ENCODE measurements at places on chromosomes 12 and 14.

DNA sequence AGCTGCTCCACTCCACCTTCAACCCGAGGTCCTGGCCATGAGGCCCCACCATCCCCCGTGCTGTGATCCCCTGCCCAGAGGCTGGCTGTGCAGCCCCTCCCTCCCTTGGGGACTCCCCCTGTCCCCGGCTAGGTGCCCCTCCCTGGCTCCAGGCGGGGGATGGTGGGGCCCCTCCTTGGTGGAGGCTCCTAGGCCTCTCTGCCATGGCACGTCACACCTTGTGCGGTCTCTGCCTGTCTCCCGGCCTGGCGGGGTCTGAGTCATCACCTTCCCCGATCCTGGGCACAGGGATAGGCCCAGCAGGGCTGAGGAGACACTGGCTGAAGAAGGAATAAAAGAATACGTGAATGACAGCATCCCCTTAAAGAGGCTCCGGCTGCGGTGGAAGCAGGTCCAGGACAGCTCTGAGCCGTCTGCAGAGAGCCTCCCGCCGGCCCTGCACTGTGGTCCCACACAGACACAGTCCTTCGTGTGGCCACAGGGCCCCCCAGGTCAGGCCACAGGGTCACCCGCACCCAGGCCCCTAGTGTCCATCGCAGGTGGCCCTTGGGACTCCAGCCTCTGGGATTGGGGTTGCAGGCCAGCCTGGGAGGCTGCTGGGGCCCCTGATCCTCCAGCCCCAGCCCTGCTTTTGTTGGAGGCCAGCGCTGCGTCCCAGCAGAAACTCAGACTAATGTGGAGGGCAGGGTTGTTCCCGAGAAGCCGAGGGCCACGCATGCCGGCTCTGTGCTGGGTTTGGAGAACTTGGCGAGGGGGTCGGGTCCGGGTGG is 43.6 kb downstream of the KIF26A start:
- no peak for DNase-seq

DNA sequence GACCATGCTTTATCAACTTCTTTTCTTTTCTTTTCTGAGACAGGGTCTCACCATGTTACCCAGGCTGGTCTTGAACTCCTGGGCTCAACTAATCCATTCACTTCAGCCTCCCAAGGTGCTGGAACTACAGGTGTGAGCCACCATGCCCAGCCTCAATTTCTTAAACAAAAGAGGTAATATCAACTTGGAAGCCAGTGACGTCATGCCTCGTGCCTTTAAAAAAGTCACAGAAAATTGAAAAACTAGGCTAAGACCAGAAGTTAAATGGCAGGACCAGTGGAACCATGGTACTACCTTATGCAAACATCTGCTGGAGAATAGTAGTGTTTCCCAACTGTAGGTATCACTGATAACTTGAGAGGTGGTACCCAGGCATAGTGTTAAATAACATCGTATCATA is 103.3 kb downstream of the KSR2 start:
- DNase-seq, result no peak

GRCh38 chr12:115101520-115101919 is 417.5 kb upstream of the TBX3 start:
- DNase-seq, result no peak

GRCh38 chr12:48827026-48827425 is 8.7 kb downstream of the CACNB3 start:
- no peak for DNase-seq

DNA sequence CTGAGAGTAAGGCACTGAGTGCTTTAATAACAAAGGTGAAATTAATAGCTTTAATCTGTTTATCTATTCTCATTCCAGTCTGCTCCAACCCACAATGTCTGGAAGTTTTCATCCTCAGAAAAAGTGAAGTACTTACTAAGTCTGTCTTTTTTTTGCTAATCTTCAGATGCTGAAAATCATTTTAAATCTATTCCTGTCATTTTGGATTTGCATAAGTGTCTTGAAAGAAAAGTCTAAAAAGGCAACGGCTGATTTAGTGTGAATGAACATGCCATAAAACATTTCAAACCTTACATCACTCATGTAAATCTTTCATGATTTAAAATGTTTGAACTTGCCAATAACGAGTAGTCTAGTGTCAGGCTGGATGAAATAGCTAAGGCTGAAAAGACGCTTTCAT is 685.6 kb downstream of the RPS29 start:
- DNase-seq, result no peak

- DNase-seq, result no peak
Observed at GRCh38 chr14:93317875-93318807, 14.7 kb downstream of the BTBD7 start.

DNA sequence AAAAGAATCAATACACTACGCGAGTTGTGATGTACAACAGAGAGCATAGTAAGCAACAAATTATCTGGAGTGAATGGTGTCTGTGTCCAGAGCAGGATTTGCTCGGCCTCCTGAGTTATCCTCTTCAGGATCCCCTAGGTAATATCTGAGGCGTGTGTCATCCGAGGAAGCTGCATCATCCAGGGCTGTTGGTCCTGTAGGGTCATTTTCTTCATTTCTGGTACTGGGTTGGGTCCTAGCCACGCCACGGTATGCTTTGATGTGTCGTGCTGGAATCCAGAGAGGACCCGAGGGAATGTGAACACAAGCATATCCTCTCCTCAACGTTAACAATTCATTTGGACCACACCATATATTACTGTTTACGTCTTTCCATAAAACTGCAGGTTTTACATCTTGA is 19.0 kb upstream of the CLEC4E start:
- no peak for DNase-seq

DNA sequence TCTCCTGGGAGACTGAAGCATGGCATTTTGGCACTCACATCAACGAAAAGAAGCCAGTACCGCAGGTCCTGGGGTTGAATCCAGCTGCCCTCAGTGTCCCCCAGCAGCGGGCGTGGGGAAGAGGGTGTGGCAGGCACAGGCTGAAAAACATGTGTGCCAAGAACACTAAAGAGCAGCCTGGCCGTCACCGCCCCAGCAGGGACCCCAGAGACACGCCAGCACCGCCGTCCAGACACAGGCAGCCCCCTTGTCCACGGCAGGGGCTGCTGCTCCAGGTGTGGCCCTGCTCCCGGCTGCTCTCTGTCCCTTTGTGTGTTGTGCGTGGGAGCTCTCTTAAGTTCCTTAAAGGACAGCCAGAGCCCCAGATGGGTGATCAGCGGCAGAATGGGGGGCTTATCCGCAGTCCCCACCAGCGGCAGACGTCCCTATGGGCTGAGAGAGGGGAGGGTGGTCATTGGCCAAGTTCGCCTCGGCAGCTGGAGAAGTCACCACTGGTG is 556 bp downstream of the PHETA1 start:
- DNase-seq, result no peak

DNA sequence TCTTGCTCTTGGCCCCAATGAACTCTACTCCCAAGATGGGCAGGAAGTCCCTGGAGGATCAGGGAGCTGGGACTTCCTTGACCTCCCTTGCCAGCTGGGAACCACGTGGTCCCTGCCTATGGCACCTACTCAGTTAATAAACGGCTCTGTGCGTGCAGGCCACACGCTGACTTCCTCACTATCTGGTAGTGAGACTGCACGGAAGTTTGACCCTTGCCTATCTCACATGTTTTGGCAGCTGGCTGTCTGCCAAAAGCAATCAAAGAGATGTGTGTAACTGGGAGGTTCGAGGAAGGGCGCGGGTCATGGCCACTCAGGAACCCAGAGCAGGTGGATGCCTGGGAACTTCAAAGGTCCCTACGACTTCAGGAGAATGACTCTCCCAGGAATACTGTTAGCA is 57.9 kb downstream of the RFLNA start:
- no peak for DNase-seq

GRCh38 chr12:90995010-90995409 is 9.8 kb downstream of the EPYC start:
- no peak for DNase-seq

DNA sequence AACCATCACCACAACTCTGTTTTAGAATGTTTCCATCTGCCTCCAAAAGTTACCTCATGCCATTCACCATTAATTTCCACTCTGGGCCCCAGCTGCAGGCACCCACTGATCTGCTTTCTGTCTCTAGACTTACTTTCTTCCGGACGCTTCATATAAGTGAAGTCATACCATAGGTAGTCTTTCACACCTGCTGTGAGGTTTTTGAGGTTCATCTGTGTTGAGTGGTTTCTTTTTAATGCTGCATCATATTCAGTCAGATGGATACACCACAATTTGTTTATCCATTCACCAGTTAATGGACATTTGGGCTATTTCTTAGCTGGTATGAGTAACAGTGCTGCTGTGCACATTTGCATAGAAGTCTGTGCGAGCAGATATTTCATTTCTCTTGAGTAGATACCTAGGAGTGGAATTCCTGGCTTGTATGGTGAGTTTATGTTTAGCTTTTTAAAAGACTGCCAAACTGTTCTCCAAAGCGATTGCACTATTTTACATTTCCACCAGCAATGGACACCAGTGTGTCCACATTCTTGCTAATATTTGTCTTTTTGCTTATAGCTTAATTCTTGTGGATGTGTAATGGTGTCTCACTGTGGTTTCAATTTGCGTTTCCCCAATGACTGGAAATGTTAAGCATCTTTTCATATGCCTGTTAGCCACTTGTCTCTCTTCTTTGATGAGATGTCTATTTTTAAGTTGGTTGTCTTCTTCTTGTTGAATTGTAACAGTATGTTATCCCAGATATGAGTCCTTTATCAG is 48.3 kb downstream of the ZFYVE21 start:
- DNase-seq, result no peak

GRCh38 chr14:68458840-68459469 is 333.9 kb downstream of the ZFP36L1 start:
- DNase-seq, result no peak

- DNase-seq, result no peak
Observed at GRCh38 chr12:11884116-11884515, 186.6 kb upstream of the BCL2L14 start.

- no peak for DNase-seq
Observed at GRCh38 chr14:51859131-51859530, 1.3 kb upstream of the GNG2 start.

DNA sequence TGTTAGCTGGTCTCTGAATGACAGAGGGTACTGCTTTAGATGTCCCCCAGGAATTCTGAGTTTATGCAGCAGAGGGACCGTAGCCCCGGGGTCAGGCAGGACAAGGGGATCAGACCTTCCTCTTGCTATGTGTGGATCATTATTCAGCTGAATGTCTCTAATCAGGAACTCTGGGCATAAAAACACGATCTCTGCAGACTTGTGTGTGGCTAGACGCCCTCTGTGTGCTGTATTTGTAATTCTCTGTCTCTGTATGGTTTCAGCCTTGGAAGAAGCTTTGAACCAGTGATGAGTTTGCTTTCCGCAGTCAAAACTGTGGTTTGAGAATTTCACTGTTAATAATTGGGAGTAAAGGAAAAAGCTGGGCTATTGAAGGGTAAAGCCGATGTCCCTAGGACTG is 125.3 kb downstream of the ETV6 start:
- DNase-seq, result no peak

GRCh38 chr14:59832653-59833294 is 37.8 kb downstream of the RTN1 start:
- no peak for DNase-seq

DNA sequence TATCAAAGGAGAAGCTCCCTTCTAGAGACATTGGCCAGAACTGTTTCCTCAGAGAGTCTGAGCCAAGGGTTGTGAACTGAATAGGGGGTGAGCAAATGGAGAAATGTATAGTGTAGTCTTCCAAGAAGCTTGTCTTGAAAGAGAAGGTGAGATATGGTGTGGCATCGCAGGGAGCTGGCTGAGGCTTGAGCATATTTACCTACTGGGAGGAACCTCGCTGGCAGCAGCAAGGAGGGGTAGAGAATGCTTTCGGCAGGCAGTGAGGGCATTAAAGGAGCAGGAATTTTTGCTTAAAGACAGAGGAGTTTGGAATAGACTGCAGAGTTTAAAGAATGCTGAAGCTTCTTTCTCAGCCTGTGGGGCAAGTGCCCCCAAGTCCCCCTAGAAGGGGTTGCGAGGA is 59.3 kb upstream of the PRMT8 start:
- no peak for DNase-seq

DNA sequence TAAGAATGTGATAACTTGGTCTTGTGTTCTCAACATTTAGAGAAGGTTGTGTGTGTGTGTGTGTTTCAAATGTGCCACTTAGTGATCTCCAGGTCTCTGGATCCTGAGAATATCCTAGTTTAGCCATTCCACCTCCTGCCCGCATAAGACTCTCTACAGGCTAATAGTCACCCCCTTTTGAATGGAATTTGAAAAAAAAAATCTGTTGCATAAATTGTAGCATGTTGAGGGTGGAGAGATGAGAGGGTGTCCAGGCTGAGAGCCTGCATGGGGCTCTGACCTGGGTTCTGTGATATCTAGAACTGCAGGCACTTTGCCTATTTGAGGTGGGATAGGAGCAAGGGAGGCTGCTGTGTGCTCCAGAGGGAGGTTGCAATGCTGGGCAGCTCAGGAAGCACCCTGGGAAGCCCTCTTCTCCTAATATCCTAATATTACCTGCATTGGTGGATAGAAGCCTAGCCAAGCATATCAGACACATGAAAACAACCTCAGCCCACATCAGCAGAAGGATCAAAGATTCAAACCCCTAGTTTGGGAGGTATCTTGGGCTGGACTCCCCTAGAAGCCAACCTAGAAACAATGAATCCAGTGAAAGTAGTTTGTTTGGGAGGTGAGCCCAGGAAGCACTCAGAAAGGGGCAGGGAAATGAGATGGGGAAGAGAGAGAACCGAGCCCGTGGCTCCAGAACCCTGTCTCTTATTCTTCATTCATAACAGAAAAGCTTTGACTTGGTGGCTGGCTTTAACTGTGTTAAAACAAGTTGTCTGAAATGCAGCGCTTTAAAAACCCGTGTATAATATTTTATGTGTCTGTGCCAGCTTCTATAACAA is 35.6 kb upstream of the RBM19 start:
- DNase-seq, result no peak

DNA sequence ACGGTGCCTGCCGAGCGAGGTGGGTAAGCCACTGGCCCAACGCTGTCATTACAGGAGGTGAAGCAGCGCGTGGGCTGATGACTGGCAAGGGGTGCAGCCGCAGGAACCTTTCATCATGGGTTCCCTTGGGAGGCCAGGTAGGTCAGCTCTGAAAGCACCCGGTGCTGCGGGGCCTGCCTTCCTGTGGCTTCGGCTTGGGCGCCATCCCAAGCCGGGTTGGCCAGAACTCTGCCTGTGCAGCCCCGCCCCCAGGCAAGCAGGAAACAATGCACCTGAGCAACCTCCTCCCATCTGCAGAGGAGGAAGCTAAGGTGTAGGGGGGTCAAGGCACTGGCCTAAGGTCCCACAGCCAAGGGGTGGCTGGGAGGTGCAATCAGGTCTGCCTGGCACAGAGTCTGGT is 20.0 kb upstream of the HHIPL1 start:
- DNase-seq, result no peak

GRCh38 chr14:79043194-79043889 is 873.2 kb downstream of the NRXN3 start:
- DNase-seq, result no peak

- DNase-seq, result peak; percentile 39
Observed at GRCh38 chr12:54159140-54159539, 29.6 kb downstream of the SMUG1 start.

GRCh38 chr12:117098361-117099217 is 627 bp downstream of the TESC start:
- peak; percentile 18 for DNase-seq

DNA sequence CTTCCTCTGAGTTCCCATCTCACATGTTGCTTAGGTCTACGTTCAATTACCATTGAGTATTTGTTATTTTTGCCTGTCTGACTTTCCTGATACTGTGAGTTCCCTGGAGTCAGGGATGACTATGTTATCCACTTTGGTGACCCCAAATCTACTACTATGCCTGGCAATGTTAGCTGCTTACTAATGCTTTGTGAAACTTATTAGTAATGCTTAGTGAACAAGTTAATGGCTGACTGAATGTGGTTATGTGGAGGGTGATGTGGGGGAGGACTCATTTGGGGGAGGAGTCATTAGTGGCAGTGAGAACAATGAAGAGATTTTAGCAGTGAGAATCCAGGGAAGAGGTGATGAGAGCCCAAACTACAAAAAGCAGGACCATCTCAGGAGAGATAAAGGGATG is 121.6 kb downstream of the KTN1 start:
- DNase-seq, result no peak
